ENCODE measurements at places on chromosomes 3 and 15.

DNA sequence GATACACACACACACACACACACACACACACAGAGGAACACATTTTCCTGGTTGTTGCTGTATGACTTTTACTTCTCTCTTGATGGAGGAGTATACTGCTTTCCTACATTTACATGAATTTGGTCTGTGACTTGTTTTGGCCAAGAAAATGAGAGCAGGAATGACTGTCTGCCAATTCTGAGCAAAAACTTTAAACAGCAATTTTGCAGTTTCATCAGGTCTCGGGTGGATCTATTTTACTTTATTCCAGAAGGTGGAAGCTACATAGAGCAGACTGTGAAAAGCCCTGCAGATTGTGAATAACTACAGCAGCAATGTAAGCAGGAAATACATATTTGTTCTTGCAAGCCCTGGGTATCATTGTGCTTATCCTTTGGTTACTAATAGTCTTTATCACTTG, 1350.0 kb upstream of the EPHA6 start:
- no peak for DNase-seq

- no peak for DNase-seq
Observed at GRCh38 chr3:79380581-79380980, 387.2 kb downstream of the ROBO1 start.

DNA sequence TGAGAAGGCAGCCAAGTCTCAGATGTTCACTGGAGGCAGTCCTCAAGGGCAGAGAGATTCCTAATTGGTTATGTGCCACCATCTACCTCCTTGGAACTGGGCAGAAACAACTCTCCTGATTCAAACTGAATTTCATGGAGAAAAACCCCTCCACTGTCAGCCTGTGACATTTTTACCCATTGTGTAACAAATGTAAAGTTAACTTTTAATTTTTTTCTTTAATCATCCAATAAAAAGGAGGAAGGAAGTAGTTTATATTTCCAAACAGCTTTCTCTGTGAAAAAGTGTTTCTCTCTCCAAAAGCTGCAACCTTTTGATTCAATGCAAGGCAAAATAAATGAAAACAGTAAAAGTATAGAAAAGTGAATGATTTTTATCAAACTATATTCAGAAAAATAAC, 510 bp upstream of the COLQ start:
- no peak for DNase-seq

DNA sequence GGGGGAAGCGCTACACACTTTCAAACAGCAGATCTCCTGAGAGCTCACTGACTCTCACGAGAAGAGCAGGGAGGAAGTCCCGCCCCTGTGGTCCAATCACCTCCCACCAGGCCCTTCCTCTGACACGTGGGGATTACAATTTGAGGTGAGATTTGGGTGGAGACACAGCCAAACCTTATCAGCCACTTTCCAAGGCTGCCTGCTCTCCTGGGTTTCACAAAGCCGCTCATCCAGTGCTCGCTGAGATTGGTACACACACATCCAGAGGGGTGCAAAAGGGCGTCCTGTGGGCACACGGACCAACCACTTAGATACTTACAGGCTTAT, 23.1 kb downstream of the XXYLT1 start:
- DNase-seq: no peak

DNA sequence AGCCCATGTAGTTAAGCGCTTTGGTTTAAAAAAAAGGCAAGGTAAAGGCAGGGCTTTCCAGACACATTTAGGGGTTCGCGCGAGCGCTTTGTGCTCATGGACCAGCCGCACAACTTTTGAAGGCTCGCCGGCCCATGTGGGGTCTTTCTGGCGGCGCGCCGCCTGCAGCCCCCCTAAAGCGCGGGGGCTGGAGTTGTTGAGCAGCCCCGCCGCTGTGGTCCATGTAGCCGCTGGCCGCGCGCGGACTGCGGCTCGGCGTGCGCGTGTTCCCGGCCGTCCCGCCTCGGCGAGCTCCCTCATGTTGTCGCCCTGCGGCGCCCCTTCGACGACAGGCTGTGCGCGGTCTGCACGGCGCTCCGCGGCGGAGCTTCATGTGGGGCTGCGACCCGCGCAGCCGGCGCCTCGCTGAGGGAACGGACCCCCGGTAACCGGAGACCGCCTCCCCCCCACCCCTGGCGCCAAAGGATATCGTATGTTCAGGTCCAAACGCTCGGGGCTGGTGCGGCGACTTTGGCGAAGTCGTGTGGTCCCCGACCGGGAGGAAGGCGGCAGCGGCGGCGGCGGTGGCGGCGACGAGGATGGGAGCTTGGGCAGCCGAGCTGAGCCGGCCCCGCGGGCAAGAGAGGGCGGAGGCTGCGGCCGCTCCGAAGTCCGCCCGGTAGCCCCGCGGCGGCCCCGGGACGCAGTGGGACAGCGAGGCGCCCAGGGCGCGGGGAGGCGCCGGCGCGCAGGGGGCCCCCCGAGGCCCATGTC, 927 bp downstream of the SMAD6 start:
- DNase-seq: no peak

DNA sequence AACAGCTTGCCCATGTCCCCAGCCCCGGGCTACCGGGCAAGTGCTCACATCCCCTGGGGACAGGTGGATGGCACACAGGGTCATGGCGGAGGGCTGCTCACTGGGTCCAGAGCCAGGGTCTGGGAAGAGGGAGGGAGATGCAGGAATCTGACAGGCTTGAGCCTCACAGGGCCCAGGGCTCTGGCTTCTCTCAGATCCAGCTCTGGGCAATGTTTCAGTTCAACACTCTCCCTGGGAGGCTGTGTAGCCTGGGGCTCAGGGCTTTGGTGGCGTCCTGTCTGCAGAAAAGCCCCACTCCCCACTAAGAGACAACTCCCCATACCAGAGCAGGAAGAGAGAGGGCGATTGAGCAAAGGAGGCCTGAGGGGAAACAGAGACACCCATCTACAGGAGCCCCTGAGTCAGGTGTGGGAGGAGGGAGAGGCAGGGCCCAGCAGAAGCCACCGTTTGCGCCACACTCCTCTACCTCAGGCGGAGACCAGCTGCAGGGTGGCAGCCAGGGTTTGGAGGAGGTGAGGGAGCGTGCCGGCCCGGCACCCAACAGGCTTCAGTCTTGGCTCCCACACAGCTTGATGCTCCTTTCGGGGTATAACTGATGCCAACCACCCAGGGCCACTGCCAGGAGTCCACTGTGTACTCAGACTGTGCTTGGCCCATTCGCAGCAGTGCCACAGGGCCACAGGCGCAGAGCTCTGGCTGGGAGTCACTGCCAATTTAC, 16.8 kb upstream of the SRP14 start:
- DNase-seq: no peak

DNA sequence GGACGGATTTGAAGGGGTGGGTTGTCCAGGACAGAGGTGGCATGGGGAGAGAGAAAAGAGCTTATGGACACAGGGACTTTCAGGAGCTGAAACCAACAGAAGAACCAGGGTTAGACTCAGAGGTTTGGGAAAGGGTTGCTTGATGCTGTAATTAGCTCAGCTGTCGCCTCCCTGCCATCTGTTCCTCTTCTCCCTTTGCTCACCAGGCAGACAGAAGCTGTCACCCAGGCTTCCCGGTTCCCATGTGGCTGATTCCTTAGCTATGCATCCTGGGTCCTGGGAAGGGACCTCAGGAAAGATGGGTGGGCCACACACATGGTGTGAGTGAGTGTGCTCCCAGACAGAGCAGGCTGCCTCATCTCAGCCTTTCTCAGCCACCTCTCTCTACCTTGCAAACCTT, 14.1 kb downstream of the PTPN23 start:
- no peak for DNase-seq

- DNase-seq: no peak
Observed at GRCh38 chr15:40046721-40047414, 7.9 kb upstream of the SRP14 start.

GRCh38 chr3:168021737-168022450, 73.8 kb downstream of the GOLIM4 start:
- DNase-seq: no peak

DNA sequence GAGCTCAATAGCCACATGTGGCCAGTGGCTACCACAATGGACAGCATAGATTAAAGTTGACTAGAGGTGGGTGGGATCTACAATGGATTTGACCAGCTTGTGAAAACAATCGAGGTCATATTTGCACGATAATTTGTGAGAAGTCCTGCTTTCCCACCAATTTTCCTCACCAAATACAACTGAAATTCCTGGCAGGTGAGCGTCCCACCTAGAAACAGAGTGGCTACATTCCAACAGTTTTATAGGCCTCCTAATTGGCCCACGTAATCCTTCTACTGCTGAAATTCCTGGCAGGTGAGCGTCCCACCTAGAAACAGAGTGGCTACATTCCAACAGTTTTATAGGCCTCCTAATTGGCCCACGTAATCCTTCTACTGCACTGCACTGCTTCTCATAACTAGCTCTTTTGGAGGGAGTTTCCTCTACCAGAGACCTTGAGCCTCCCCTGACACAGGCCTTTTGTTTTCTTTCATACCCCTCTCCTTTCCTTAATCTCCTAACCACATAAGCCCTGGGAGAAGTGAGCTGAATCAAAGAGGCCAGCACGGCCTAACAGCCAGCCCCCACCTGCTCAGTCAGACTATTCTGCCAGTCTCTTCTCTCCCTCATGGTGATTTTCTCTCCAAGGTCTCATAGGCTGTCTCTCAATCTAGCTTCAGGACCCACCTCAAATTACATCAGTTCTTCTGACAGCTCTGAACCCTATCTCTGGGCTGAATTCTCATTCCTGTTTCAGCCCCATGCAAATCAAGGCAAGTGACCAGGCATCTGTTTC, 80.2 kb downstream of the BFSP2 start:
- DNase-seq: no peak

DNA sequence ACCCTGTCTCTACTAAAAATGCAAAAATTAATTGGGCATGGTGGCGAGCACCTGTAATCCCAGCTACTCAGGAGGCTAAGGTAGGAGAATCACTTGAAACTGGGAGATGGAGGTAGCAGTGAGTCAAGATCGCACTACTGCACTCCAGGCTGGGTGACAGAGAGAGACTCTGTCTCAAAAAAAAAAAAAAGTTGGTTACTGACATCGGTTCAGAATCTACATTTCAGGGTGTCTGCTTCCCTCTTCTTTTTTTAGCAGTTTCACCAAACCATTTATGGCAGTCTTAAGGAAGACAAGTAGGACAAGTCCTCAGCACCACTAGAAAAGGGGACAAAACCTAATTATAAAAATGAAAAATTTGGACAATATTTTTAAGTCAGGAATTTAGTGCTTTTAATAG, 3.3 kb upstream of the USP4 start:
- DNase-seq: no peak

All from AG09309 (cell line).